ENCODE measurements at places on chromosomes 5 and 9.

- no peak for DNase-seq
Measured at GRCh38 chr5:160649304-160649703, 202.7 kb downstream of the ATP10B start.

DNA sequence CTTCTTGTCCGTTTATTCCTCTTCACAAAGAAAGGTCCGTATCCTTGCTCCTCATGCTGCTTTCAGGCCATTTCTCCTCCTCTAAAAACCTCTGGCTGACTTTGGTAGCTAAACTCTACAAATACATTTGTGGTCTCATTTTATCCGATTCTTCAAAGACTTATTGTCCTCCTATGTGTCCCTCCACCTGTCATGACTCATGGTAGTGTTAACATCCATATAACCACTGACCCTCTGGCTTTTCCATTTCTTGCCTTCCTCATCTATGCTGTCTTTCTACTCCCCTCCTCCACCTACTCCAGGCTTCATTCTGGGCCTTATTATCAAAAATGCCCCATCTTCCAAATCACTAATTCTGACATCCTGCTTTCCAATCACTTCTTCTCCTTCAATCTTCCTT is 4.1 kb upstream of the SEMA6A start:
- no peak for DNase-seq

GRCh38 chr5:10288592-10289219 is 19.0 kb downstream of the CMBL start:
- DNase-seq: peak; percentile 57

GRCh38 chr9:124661271-124661670 is 109.8 kb downstream of the NR6A1 start:
- DNase-seq: peak; percentile 36

DNA sequence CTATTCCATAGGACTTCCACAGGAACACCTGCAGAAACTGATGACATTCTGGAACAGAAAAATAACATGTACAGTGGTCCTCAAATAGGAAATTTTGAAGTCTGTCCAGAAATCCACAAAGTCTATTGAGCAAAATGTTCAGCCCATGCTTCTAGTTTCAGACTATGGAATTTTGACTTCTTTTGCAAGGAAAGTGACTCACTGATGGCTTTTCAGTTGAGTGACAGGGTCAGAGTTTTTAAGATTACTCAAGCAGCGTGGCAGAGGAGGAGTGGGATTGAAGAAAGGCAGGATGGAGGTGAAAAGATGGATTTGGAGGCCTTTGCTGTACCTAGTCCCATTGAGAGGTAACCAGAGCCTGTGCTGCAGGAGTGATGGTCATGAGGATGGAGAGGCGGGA is 151.5 kb downstream of the GOLPH3 start:
- no peak for DNase-seq

Data from right kidney (tissue), 9 donors.